AG08396 (cell line): ENCODE measurements at places on chromosomes 7 and 10.

DNA sequence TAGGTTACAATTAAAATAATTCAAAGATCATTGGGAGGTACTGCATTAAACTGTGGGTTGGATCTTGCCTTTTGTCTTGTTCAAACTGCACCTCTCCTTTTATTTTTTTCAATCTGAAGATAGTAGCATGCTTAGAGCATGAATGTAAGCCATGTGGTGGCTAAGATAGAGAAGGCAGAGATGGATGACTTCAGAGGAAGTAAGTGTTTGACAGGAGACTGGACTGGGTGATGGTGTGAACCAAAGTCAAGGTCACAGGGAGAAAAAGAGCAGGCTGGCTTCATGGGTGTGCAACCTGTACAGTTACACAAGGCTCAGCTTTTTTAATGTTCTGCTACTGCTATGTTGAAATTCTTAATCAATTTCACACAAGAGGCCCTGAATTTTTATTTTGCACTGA lies 85.6 kb downstream of the ZEB1 start:
- DNase-seq = no peak

- no peak for DNase-seq
These were observed 5.4 kb downstream of the PON2 start for GRCh38 chr7:95429241-95429990.

GRCh38 chr10:30500534-30500933 lies 66.5 kb downstream of the MAP3K8 start:
- no peak for DNase-seq

DNA sequence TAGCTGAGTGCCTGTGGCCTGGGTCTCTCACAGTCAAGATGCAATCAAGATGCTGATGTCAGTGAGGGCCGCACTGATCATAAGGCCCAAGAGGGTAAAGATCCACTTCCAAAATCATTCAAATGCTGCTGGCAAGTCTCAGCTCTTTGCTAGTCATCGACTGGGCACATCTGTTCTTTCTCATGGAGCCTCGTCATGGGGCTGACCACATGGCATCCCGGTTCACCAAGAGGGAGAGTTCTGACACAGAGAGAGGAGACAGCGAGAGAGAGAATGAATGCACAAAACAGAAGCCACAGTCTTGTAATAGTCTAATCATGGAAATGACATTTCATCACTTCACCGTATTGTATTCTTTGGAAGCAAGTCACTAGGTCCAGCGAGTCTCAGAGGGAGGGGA lies 1067.5 kb upstream of the C7orf33 start:
- no peak for DNase-seq

- DNase-seq = no peak
These were observed 4.6 kb downstream of the TRAPPC14 start for GRCh38 chr7:100153708-100154535.
